ENCODE measurements at places on chromosomes 1 and 21.

DNA sequence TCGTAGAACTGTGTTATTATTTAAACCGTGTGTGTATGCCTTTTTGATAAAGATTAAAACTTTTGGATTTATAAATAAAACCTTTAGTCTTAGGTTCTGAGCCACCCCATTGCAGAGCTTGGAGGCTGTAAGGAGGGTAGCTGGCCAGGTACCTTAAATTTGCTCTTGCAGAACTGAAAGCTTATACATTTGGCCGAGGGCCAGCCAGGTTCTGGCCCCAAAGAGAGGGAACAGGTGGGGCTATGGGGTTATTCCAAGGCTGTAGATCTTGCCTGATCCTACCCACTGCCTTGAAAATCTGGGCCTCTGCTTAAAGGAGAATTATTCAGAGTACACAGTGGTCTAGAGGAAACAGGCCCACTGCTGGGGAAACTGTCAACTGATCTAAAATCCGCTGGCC lies 59.6 kb downstream of the CAMK2N1 start:
- H3K4me1 ChIP-seq, result peaks cover 10% of the 10 kb centered on the region
- H3K27ac ChIP-seq, result no peak overlapping the region
- peaks cover 28% of the 10 kb centered on the region for H3K27me3 ChIP-seq
- no peak overlapping the region for H3K4me3 ChIP-seq
- H3K36me3 ChIP-seq, result peaks cover 3% of the 10 kb centered on the region

DNA sequence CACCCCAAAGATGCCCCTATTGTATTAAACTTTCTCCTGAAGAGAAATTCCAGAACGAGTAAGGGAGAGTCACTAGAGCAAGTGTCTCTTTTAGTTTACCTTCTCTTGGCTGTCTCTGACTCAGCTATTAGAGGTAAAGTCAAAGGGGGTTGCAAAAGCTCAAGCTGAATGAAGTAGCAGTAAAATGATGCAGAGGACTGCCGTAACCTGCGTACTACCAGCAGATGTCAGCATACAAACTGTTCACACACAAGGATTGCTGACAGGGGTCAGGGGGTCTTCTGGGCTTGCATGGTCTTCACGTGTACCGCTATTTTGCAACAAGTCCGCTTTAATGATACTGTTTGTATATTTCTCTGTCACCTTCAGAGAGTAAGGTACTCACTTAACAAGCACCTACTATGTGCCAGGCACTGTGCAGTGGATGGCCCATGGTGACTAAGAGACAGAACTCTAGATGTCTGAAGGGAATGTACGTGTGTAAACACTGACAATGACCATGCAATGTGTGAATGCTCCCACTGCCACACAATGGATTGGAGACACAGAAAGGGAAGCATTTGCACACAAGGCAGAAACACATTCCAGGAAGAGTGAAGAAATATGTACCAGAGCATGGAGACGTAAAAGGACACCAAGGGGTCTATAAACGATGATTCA lies 34.9 kb downstream of the CHML start:
- no peaks in the 10 kb centered on the region for H3K27me3 ChIP-seq
- peaks cover 4% of the 10 kb centered on the region for H3K4me1 ChIP-seq
- no peak for DNase-seq
- no peak overlapping the region for H3K27ac ChIP-seq
- H3K4me3 ChIP-seq, result no peak overlapping the region
- peaks cover 12% of the 10 kb centered on the region for H3K36me3 ChIP-seq

DNA sequence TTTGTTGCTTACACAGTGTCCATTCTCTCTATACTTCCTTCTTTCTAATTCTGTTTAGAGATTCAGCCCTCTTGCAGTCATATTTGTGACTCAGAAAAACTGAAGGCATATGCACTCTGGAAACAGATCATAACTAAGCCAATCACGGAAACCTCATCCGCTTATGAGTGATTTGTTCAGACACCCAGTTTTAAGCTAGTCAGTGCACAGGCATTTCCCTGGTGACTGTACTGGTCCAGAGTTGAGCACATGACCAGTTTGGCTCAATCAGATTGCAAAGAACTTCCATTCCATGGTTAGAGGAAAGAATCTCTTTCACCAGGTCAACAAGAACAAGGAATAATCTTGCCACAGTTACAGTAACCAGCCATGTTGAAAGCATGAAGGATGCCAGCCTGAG lies 69.2 kb upstream of the SGIP1 start:
- no peak overlapping the region for H3K4me3 ChIP-seq
- no peaks in the 10 kb centered on the region for H3K4me1 ChIP-seq
- no peaks in the 10 kb centered on the region for H3K36me3 ChIP-seq
- DNase-seq, result no peak

- H3K4me1 ChIP-seq, result no peaks in the 10 kb centered on the region
- DNase-seq, result no peak
- H3K27me3 ChIP-seq, result no peaks in the 10 kb centered on the region
- no peak overlapping the region for H3K4me3 ChIP-seq
- no peaks in the 10 kb centered on the region for H3K36me3 ChIP-seq
Observed at GRCh38 chr1:178497903-178498478, 1.2 kb upstream of the CLEC20A start.
